ENCODE measurements at places on chromosomes 12 and 14.

DNA sequence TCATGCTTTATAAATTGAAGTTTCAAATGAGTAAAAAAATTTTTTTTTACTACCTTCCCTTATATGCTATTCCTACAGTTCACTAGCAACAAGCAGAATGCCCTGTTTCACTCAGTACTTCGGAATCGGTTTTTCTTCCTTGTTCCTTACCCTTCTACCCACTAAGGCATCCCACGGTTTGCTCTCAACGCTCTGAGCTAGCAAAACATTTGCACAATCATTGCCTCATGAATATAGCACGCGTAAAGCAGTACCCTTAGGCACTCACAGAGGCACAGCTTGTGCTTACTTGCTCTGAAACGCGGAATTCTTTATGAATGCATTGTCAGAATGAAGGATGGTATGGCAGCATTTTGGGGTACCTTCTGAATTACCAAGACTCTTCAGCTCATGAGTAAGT, 45.0 kb downstream of the PPP1R13B start:
- no peak for DNase-seq

GRCh38 chr12:113912760-113913329, 53.3 kb downstream of the RBM19 start:
- DNase-seq = peak; percentile 15

DNA sequence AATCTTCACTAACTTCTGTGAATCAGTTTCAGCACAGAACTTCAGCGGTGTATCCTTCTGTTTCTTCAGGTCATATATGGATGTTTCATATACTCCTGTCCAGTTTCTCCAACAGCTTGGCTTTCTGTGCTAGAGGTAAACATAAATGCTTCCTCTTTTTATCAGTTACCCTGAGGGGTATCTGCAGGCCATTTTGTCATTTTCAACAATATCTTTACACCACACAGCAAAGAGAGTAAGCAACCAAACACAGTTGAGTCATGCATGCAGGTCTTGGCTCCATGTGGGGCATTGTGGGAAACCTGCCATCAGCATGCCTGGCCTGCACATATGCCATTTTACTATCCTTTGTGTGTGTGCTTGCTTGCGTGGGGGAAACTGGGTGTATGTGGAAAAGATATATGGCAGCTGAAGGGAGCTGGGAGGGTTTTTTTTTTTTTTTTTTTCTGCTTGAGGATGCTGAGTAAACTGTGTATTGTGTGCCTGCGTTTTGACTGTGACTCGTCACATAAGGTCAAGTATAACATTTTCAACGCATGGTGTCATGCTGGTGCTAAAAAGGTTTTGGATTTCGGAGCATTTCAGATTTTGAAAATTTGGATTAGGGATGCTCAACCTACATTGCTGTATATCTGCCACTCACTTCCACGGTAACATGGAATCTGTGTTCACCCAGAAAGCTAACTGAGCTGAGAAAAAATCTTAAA, 56.1 kb upstream of the YARS2 start:
- DNase-seq = no peak

DNA sequence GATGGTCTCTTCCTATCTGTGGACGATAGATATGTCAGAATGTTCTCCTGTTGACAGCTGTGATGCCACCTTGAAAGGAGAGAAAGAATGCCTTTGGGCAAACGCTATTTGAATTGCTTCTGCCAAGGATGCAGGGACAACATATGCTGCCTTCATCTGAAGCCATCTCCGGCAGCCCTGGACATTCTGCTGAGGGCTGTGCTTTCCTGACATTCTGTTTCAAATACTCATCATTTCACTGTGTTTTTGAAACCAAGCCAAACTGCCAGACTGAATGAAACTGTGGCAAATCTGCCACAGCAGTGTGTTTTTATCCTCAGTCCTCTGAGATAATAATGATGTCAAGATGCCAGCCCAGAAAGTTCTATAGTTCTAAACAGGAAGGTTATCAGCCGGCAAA, 85.8 kb upstream of the BCAT1 start:
- no peak for DNase-seq

GRCh38 chr12:94643606-94644005, 6.8 kb downstream of the TMCC3 start:
- no peak for DNase-seq

- no peak for DNase-seq
Observed at GRCh38 chr12:25583545-25583944, 30.5 kb upstream of the LMNTD1 start.

GRCh38 chr12:116466536-116466935, 92.6 kb upstream of the MAP1LC3B2 start:
- no peak for DNase-seq

All from CD4-positive, alpha-beta memory T cell (primary cell).